ENCODE measurements at places on chromosomes 1 and 21. TPM values are rescaled to one million over a fixed set of nuclear protein-coding genes. Genes with fewer than 3 reads are reported as not detected.

Gene CFHR1
- total RNA-seq, result not detected

Gene GPR52
- total RNA-seq, result 15.6 TPM

Gene RGS18
- not detected for total RNA-seq

Gene ARTN
- total RNA-seq, result 0.53 TPM

- peaks cover 9% of the 10 kb centered on the region for H3K4me1 ChIP-seq
- no peak within 1 kb of the TSS for H3K4me3 ChIP-seq
- no peaks in the 10 kb centered on the region for H3K36me3 ChIP-seq
- peak within 1 kb of the TSS; percentile 23 for H3K27ac ChIP-seq
Observed at GRCh38 chr1:159900086-159900680, at the start of gene CFAP45. Gene CFAP45, minus strand, starts transcription at chr1:159900165. Its CDS starts 67 bp downstream, at chr1:159900098.

DNA sequence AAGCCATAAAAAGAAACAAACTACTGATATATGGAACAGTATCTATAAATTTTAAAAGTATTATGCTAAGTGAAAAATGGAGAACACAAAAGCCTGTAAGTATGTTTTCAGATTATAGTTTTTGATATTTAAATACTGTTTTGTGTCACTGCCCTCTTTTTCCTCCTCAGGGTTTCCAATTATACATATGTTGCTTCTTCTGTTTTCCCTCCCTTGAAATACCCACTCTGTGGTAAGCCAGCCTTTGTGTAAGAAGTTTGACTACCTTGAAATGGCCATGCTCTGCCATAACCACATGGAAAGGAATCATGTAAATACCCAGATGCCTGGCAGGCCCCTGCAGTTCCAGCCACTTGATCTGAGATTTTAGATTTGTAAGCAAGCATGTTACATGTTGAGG lies 248.3 kb downstream of the AKT3 start:
- no peak overlapping the region for H3K27ac ChIP-seq
- H3K27me3 ChIP-seq, result no peaks in the 10 kb centered on the region
- no peak overlapping the region for H3K4me3 ChIP-seq
- H3K36me3 ChIP-seq, result no peaks in the 10 kb centered on the region
- peaks cover 4% of the 10 kb centered on the region for H3K4me1 ChIP-seq
- no peak for DNase-seq

GRCh38 chr1:71829346-71829745 lies 453.0 kb downstream of the NEGR1 start:
- H3K27ac ChIP-seq, result no peak overlapping the region
- no peak for DNase-seq
- H3K36me3 ChIP-seq, result no peaks in the 10 kb centered on the region
